Fibroblast of skin of scalp (primary cell): ENCODE measurements at places on chromosomes 2 and 18.

- DNase-seq, result no peak
Observed at GRCh38 chr2:219125886-219126270, 34.7 kb downstream of the NHEJ1 start.

DNA sequence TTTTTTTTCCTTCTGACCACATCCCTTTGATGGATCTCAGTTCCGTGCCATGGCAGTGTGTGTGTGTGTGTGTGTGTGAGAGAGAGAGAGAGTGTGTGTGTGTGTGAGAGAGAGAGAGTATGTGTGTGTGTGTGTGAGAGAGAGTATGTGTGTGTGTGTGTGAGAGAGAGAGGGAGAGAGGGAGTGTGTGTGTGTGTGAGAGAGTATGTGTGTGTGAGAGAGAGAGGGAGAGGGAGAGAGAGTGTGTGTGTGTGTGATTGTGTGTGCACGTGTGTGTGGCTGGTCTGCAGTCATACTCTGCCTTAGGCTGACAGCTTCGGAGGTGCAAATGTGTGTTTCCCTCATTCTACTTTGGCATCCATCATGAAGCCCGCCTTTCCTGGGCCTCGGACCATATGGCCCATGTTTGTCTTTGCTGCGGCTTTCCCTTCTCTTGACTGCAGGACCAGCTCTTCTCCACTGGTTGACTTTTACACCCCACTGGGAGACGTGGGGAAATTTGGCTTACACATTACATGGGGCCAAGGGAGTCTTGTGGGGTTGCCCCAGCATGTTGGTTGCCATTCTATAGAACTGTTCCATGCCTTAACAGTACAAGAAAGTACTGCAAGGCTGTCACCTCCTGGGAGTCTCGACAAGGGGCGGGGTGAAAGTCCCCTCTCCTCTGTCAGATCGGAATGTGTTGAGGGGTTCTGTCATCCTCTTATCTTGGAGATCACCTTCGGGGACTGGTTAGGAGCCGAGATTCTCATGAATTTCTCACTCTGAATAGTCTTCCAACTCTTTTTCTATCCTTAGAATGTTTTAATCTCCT, 21.6 kb downstream of the TSN start:
- no peak for DNase-seq

- peak; percentile 27 for DNase-seq
Observed at GRCh38 chr18:70931942-70932814, 643.3 kb downstream of the SOCS6 start.

DNA sequence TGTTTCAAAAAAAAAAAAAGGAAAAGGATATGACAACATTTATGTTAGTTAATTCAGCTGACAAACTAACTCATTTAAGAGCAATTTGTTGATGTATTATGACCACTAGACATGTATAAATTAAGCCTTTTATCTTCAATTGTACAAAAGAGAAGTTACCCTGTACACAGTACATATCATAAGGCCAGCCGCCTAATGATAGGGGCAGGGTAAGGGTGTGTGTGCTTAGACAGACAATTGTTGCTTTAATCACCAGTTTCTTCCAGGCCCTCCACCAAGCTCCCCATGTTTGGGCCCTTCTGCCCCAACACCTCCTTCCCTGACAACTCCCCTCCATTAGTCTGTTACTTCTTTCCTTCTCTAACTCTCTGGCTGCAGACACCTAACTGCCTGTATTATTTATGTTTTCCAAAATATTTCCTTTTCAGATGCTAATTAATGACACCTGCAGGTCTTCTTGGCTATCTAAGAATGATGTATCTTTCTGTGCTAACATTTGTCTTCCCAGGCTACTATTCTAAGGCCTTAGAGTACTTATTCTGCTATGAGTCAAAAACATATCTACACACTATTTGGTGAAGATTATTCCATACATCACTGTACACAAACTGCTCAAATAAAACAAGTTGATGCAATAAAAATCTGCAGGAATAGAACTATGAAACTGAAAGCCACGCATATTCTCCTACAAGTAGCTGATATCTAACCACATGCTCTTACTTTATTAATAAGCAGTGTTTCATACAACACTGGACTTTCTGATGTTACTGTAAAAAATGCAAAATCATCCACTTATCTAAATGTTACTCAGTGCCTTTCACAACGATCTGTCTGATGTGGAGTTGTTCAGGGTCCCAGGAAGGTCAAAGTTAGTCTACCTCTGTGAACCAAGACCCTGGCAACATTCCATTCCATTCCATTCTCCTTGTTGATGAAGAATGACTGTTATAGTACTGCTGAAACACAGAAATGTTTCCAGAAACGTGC, 26.4 kb downstream of the TMEM131 start:
- peak; percentile 13 for DNase-seq

DNA sequence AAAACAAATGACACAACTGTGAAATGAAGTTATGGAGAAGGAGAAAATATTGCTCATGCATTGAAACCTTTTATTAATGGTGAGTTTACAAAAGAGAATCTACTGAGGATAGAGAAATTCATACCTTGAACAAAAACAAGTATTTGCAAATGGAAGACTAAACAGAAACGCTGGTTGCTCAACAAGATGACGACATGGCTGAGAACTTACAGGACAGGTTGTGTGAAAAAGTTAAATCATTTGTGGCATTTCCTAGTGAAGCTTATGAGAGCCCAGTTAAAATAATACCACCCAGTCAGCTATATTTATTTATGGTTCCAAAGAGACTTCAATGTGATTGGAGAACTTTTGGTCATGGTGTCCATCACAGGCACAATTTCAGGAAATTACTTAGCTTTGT, 148.6 kb upstream of the PKDCC start:
- no peak for DNase-seq

- no peak for DNase-seq
Observed at GRCh38 chr2:16365366-16365765, 300.3 kb downstream of the CYRIA start.

GRCh38 chr2:97651114-97651513, 5.3 kb downstream of the COX5B start:
- DNase-seq, result no peak
